ENCODE measurements at places on chromosomes 6 and 20.
A peak's percentile ranks its signal among the peaks of the same experiment; 100 is the strongest.

GRCh38 chr6:46129291-46129628 lies 529 bp upstream of the ENPP4 start:
- no peak for DNase-seq

DNA sequence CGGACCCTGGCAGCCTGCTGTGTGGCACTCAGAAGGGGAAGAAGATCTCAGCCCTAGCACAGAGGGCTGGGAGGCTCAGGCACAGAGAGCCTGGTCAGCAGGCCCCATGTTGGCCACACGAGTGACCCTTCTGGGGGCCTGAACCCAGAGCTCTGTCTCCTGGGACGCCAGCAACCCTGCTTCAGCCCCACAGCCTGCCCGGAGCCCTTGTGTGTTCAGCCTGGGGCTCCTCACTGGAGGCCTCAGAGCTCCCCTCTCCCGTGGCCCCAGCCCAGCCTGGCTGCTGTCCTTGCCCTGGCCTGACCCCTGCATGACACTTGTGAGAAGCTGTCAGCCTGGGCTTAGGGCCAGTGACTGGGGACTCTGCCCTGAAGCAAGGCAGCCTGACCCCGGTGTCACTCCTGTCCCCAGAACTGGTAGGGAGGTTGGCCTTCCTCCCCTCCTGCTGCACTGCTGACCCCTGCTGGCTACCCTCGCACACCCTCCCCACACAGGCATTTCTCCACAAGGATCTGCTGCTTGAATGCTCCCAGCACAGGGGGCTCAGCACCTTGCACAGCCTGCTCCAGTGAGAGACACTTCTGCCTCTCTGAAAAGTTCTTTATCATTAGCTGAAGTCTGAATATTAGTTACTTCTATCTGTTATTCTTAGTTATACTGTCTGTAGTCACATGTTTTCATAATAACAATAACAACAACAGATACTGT lies 15.4 kb upstream of the IP6K3 start:
- peak; percentile 13 for DNase-seq

- no peak for DNase-seq
These were observed 67.6 kb downstream of the BLOC1S5 start for GRCh38 chr6:7996538-7997111.

- DNase-seq: no peak
These were observed 5.9 kb downstream of the RRAGD start for GRCh38 chr6:89406141-89406540.

DNA sequence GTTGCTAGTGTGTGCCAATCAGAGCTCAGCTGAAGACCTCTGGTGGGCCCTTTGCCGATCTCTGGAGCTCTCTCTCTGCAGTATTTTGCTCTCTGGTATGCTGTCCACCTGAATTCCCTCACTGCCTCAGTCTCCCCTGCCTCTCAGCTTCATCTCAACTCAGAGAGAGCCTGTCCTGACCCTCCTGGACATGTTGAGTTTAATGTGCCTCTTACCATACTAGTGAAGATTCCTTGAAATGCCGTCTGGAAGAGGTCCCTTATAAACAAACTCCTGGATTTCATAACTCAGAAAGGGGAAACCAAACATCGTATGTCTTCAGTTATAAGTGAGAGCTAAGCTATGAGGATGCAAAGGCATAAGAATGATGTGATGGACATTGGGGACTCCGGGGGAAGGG lies 231.1 kb upstream of the ZNF217 start:
- no peak for DNase-seq

GRCh38 chr6:144855812-144856531 lies 570.8 kb downstream of the UTRN start:
- DNase-seq: no peak

DNA sequence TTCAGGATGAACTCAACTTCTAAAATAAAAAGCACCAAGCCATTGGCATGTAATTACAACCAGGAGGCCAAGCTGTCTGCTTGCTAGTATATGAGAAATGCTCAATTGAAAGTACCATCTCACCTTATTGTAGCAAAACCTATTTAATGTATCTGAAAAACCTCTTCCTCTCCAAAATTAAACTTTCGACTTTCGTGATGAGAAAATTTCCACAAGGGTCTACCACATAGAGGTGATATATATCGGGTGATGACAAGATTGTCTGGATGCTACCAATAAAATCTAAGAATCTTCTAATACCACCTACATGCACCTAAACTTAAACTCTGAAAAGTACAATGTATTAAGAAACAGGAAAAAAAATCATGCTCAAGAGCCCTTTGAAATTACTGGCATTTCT lies 74.2 kb downstream of the ATXN1 start:
- DNase-seq: no peak

- peak; percentile 66 for DNase-seq
These were observed 5.5 kb downstream of the MDGA1 start for GRCh38 chr6:37691904-37692806.

DNA sequence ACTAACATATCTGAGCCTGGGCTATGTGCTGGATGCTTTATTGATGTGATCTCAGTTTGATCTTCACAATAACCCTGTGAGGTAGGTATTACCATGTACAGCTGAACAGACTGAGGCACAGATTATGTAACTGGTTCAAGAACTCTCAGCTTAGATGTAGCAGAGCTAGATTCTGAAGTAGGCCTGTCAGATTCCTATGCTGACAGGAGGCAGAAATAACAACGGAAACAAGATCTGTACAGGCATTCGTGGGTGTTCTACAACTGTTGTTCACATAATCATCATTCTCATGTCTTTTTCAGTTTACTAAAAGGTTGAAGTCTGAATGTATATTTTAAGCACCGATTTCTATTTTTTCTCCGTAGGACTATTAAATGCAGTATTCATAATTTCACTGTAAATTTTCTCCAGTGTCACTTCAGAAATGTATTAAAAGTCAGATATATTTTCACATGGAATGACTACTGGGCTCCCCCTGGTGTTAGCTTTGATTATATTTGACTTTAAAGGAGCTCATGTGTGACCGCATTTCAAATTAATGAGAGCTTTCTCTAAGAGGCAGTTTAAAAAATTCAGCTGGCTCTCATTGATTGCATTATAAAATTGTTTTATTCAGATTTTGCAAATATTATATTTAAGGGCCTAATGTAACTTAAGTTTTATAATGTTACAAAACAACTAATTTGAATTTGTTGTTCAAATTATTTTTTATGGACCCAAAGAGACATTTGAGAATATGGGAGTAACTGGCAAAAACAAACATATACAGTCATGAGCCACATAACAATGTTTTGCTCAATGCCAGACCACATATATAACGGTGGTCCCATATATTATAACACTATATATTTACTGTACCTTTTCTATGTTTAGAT lies 36.4 kb upstream of the SLC17A4 start:
- no peak for DNase-seq

GRCh38 chr20:4633780-4634179 lies 87.9 kb upstream of the PRND start:
- DNase-seq: no peak

- DNase-seq: no peak
These were observed 24.4 kb downstream of the RPP40 start for GRCh38 chr6:4979426-4979825.

DNA sequence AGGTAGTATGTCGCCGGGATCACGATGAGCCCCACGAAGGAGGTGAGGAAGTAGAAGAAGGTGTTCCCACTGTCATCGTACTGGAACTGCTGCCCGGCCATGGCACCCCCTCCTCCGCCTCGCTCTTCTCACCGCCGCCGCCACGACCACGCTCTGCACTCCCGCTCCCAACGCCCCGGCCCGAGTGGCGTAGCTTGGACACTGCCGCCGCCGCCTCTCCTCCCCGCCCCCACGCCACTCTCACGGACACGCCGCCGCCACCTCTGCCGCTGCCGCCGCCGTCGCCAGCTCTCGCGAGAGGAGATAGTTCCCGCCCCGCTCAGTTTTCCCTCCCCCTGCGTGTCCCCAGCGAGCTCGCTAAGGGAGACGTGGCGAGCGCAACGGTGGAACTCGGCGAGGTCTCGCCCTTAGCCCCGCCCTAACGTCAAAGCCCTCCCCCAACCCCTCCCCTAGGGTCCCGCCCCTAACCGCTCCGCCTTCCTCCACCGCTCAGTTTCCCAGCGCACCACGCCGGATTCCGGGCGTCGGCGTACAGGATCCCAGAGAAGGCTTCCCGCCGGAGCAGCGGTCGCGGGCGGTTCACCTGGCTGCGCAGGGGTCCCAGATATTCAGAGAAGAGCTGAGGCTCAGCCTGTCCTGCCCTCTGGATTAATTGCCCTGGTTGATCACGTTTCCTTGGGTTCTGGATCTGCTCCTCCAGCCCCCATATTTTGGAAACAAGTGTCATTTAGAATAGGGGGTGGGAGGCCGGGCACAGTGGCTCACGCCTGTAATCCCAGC lies at the start of gene SEC63:
Gene SEC63 (minus strand): TSS at position 300 of the 780 bp plus-strand sequence. CDS start 199 bp downstream, at position 101.
- peak; percentile 97 for DNase-seq

DNA sequence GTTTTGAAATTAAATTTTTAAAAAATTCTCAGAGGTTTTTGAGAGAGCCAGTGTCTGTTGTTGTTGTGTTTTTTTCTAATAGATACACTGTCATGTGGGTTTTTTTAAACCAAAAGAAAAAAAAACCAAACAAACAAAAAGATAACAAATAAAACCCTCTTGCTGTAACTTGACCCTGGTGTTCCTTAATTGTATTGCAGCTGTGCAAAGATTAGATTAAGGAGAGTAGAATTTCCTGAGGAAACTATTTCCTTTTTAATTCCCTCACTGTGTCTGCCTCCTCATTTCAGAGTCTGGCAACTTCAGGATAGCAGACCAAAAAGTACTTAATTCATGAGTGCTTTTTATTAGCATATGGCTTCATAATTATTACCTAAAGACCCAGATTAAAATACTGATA lies 281.9 kb downstream of the EPM2A start:
- DNase-seq: no peak

DNA sequence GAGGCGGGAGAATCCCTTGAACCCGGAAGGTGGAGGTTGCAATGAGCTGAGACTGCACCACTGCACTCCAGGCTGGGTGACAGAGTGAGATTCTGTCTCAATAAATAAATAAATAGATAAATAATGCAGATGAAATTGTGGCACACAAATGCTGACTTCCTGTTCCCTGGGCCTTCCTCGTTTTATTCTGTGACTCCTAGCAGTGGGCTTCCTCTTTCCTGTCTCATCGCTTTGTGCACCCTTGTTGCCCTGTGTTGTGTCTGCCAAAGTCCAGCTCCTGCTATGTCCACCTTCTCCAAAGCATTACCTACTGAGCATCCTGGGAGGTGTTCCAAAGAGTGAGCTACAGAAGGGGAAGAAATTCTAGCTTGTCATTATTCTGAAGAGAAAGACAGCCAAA lies 100.2 kb upstream of the TIAM2 start:
- no peak for DNase-seq

DNA sequence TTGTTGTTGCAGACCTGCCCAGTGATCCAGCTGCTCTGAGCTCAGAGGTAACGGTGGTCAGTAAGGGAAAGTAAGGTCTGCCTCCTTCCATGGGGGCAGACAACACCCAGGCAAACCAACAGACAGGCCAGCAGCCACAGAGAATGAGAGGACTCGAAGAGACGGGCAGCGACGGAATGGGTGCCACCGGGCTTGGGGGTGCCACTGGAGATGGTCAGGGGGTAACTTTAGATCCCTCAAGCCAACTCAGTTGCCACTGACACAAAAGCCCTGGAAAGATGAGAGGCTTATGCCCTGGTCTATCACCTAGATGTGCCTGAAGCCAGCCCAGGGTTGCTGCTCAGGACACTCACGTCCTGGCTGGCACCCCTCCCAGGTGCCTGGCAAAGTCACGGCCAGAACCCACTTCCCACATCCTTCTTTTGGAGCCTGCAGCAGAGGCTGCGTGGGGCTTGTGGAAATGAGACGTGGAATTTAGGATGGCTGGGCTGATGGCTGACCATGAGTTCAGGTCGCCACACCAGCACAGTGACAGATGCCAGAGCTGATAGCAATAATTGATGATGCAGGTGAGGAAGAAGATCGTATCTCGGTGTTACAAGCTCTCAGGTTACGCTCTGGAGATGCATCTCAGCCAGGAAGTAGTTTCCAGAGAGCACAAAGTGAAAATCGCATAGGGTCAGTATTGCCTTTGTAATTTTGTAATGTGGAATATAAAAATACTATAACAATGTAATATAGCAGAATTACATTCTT lies 209.1 kb downstream of the SYNDIG1 start:
- no peak for DNase-seq

DNA sequence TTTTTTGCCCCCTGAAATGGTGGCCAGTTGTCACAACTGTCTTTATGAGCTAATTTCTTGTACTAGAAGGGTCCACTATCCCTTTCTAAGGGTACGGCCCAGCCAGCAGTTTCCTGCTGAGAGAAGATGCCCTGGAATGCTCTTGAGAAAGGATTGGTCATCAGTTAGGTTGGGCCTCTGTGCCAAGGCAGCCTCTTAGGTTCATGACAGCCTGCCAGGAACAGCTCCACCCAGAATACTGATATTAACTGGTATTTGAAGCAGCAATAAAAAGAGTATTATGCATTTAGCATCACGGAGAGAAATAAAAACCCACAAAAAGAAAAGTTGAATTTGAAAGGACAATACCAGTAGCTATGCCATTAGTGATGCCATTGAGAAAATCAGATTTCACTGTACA lies 9.0 kb upstream of the HINT3 start:
- DNase-seq: no peak

- no peak for DNase-seq
These were observed 74.4 kb downstream of the NOL4L start for GRCh38 chr20:32510601-32511357.

GRCh38 chr6:44431118-44431725 lies 43.7 kb downstream of the CDC5L start:
- no peak for DNase-seq

- DNase-seq: no peak
These were observed 45.1 kb downstream of the OGFRL1 start for GRCh38 chr6:71333697-71334096.

DNA sequence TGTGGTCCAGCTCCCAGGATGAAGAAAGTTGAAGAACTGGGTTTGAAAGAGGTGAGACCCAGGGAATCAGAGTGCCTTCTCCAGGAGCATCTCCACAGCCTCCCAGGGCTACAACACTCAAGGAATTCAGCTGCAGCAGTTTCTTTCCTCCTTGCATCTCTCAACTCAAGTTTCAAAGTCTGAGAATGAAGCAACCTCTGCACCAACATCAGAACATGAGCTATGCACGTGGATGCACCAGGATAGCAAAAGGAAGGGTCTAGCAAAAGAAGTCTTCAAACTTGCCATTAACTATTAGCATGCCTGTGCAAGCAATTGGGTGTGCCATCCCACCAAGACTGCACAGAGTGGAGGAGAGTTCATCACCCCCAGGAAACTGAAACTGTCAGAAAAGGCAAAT lies 193.9 kb downstream of the OTOR start:
- DNase-seq: no peak

GRCh38 chr6:16345449-16346330 lies 107.3 kb downstream of the GMPR start:
- no peak for DNase-seq

- DNase-seq: no peak
These were observed 595 bp downstream of the REM1 start for GRCh38 chr20:31475472-31476293.

- no peak for DNase-seq
These were observed 34.3 kb downstream of the RNF24 start for GRCh38 chr20:3981132-3981452.

Measured in stimulated activated naive B cell treated with anti-CD40 and anti-IgM and Interleukin-4, amounts not matched to agents 10 μg/mL and 1 μg/mL and 100 μg/mL, for 72 hours (primary cell).